WERI-Rb-1 (cell line): ENCODE measurements at places on chromosomes 1 and 21.

DNA sequence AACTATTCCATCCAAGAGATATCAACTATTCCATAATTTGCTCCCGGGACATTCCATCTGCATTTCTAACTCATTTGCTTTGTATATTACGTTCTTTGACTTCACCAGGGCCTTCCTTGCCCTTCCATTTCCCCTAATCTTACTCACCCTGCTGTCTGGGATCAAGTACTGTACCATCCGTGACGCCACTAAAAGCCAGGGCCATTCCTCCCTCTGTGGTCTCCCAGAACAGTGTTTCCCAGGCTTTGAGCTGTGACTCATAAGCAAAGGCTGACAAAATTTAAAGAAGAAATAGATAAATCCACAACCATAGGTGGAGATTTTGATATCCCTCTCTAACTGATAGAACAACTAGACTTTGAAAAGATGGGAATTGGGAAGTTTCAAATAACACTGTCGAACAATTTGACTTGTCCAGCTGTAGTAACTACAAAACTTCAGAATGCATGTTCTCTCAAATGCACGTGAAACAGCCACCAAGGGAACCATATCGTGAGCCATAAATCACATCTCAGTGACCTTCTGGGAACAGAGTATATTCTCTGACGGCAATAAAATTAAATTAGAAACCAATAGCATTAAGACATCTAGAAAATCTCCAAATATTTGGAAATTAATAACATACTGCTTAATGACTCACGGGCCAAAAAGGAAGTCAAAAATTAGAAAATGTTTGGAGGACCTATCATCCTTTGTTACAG, 501.0 kb downstream of the SETD4 start:
- DNase-seq: no peak

GRCh38 chr1:212827831-212828278, 19.6 kb downstream of the SPATA45 start:
- peak; percentile 55 for DNase-seq

GRCh38 chr1:144551543-144552424, 40.9 kb upstream of the PPIAL4F start:
- peak; percentile 100 for DNase-seq

GRCh38 chr1:234125283-234125682, 220.8 kb downstream of the SLC35F3 start:
- peak; percentile 96 for DNase-seq

GRCh38 chr1:17984583-17984982, 123.0 kb upstream of the IGSF21 start:
- peak; percentile 60 for DNase-seq

GRCh38 chr1:54415533-54415932, 9.3 kb upstream of the SSBP3 start:
- DNase-seq: no peak

- DNase-seq: no peak
These were observed 17.5 kb upstream of the IGFN1 start for GRCh38 chr1:201172999-201173610.

- no peak for DNase-seq
These were observed 291.8 kb downstream of the CHRM3 start for GRCh38 chr1:239678181-239678580.

DNA sequence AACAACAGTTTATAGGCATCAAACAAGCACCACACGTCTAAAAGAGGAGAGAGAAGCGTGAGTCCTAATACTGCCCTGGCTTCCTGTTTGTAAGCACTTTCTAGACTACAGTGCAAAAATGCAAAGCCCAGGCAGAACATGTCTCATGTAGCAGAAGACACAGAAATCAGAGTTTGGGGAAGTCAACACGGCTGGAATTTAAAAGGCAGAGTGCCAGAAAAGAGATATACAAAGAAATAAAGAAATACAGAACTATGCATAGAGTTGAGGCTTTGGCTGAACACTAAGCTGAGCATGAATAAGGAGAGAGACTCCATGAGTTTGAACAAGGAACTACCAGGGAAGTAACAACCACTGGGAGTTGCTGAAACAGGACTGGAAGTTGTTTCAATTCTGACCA, 566.6 kb upstream of the NR5A2 start:
- DNase-seq: no peak

GRCh38 chr1:20732588-20733359, at the start of gene SH2D5:
Gene SH2D5 (minus strand): TSS chr1:20732703. CDS start chr1:20728044, 4,659 bp downstream.
- DNase-seq: peak; percentile 69

DNA sequence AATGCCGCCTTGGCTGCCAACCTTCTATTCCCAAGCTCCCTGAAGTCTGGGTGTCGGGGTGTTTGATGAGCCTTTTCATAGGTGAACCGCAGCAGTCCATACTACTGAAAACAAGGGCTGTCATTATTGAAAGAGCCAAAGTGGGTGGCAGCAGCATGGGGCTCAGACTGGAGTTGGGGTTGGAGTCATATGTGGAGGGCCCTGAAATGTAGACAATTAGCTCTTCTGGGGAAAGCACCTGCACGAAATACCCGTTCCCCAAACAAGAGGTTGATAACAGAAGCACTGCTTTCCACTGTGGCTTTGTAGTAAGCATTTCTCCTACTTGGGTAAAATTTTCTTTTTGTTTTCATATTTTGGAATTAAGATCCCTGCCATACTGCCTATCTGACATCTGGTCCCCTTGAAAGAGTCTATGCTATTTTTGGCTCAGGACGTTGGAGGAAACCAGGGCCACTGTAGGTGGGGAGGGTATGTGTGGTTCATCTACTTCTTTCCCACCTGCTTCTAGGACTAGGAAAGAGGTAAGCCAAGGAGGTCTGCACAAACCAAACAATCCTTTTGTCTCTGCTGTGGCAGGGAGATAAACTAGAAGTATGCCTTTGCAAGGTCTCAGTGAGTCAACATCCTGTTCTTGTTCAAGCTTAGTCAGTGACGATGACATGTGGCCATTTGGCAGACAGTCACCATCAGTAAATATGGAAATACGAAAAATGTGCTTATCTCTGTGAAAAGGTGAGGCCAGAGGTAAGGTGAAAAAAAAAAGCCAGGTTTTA, 197.0 kb upstream of the UBE2U start:
- DNase-seq: no peak

DNA sequence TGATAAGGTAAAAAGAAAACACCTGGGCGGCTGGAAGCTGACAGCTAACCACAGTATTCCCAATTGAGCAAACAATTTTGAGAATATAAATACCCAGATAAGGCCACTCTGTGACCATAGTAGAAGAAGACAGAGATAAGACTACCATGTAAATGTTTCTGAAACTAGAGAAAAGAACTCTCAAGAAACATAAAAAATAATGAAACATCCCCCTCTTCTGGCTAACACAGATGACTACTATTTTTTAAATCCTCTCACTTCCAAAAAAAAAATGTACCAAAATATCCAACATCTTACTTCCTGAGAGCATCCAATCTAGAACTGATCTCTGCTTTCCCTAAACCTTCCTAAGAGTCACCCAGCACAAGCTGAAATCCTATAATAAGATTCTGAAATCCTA, 125.9 kb downstream of the HFM1 start:
- no peak for DNase-seq

DNA sequence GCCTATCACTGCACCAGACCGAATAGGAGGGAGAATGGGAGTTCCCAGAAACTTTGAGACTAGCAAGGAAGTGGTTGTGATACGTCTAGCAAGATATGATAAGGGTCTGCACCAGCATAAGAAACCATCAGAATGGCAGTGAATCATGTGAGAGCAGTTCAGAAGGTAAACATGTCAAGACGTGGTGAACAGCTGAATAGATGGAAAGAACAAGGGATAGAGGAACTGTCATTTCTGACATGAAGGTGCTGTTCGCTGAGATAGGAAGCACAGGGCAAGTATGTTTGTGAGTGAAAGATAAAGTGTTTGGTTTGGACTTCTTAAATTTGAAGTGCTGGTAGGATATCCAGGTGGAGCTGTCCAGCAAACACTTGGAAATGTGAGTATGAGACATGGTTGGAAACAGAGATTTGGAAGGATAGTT, 1.1 kb upstream of the AGO1 start:
- DNase-seq: no peak

DNA sequence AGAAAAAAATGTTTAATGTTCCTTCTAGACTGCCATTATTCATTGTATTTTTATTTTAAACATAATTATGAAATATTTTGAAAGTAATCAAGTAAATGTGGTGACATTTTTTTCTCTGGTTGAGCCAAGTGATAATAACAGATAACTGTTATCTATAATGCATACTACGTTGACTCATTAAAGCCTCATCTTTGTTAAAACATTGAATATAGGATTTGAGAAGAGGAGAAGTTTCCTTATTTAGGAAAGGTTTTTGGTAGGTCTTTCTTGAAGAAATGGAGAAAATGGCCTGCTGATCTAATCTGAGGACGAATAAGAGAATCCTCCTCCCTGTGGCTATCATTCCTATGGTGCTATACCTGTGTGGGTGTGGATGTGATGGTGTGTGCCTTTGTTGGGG, 89.0 kb downstream of the NFIA start:
- no peak for DNase-seq

- no peak for DNase-seq
These were observed 41.2 kb upstream of the ADARB1 start for GRCh38 chr21:45032977-45033710.

DNA sequence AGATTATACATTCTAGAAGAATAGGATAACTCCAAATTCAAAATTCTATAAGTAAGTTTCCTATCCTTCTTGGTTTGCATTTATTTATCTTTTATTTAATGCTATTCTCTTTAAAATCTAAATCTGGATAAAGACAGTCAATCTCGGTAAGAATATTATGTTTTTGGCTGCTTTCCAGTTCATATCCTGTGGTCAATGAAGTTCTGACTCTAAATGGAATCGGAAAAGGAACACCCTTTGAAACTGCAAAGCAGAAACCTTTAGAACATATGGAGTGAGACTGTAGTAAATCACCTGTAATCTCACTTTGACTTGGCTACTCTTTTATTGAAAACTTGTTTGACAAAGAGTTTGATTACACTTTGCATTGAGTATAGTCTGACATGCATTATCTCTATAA, 85.2 kb downstream of the KIFAP3 start:
- DNase-seq: no peak

- no peak for DNase-seq
These were observed 7.8 kb upstream of the TNFSF18 start for GRCh38 chr1:173058556-173058955.

GRCh38 chr21:31236528-31236927, 107.5 kb downstream of the TIAM1 start:
- no peak for DNase-seq

- DNase-seq: no peak
These were observed 3.0 kb downstream of the TIAM1 start for GRCh38 chr21:31340942-31341487.
